ENCODE measurements at places on chromosomes 12 and 14.
A peak's percentile ranks its signal among the peaks of the same experiment; 100 is the strongest.

GRCh38 chr14:44712024-44712815 is 205.1 kb upstream of the FSCB start:
- peak; percentile 36 for DNase-seq

DNA sequence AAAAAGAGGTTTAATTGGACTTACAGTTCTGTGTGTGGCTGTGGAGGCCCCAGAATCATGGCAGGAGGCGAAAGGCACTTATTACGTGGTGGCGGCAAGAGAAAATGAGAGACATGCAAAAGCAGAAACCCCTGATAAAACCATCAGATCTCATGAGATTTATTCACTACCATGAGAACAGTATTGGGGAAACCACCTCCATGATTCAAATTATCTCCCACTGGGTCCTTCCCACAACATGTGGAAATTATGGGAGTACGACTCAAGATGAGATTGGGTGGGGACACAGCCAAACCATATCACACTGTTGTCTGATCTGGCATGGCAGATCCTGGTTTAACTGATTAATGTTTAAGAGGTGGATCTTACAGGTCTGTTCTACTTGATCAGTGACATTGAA is 5.6 kb downstream of the DDX47 start:
- no peak for DNase-seq

GRCh38 chr14:92755495-92755894 is 7.1 kb upstream of the LGMN start:
- DNase-seq: no peak

DNA sequence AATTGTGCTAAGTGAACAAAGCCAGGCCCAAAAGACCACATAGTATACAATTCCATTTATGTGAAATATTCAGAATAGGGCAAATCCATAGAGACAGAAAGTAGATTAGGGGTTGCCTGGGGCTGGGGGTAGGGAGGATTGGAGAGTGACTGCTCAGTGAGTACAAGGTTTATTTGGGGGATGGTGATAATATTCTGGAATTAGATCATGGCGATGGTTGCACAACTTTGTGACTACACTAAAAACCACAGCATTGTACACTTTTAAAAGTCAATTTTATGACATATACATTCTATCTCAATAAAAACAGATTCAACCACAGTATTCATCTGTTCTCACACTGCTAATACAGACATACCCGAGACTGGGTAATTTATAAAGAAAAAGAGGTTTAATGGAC is 68.7 kb upstream of the MAP1LC3B2 start:
- no peak for DNase-seq

DNA sequence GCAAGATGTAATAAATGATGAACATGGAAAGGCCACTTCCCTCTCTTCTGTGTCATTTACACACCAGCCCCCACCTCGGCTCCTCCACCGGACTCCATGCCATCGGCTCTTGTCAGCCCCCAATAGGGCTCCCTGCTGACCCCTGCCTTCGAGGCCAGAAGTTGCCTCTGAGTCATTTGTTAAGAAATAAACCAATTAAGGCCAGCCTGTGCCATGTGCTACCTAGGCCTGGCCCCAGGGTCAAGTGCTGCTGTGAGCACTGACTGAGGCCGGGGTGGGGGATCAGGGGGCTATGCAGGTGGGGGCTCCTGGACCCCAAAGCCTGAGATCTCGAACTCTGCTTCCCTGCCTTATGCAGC is 53.2 kb downstream of the TESC start:
- DNase-seq: no peak
